ENCODE measurements at places on chromosomes 16 and 17.

- DNase-seq, result no peak
These were observed 25.6 kb downstream of the SOST start for GRCh38 chr17:43732958-43733357.

DNA sequence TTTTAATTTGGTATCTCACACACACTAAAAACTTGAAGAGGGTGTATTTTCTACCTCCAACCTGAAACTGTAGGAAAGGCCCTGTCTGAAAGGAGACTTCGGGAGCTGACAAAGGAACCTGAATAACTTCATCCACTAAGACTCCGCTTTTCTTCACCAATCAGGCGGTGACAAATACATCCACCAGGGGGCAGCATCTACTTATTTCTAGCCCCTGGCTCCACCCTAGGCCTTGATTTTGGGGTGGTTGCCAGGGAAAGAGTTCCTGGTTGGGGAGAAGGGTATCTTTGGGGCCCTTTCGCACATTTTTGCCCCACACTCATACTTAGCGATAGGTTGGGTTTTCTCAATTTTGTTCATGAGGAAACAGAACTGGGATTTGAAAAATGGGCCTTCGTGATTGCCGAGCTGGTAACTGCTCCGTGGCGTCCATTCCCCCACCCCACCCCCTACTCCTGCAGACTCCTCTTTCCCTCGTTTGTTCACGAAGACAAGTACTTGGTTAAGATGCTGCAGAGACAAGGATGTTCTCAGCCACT is 4.8 kb upstream of the ARL4D start:
- DNase-seq, result peak; percentile 97

GRCh38 chr17:1029196-1029921 is 32.4 kb downstream of the TIMM22 start:
- no peak for DNase-seq

DNA sequence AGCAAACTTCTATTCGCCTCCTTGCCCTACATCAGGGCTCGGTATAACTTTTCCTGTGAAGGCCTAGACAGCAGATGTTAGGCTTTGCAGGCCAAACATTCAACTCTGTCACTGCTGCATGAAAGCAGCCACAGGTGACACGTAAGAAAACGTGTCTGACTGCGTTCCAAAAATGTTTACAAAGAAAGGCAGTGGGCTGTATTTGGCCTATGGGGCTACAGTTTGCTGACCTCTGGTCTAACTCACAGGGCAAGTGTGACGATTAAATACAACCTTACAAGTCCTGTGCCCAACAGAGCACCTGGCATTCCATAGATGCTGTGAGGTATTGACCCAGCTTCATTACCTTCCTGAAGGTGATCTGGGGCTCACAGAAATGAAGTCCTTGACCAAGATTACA is 79.4 kb downstream of the USP31 start:
- DNase-seq, result no peak

Measured in activated CD4-positive, alpha-beta T cell treated with anti-CD3 and anti-CD28 coated beads, Interleukin-2, amount 50 U/mL, for 48 hours (primary cell).